ENCODE measurements at places on chromosomes 11 and 22.
A peak's percentile ranks its signal among the peaks of the same experiment; 100 is the strongest.

- H3K4me1 ChIP-seq = peaks cover 16% of the 10 kb centered on the region
- H3K36me3 ChIP-seq = no peaks in the 10 kb centered on the region
- no peaks in the 10 kb centered on the region for H3K27me3 ChIP-seq
Observed at GRCh38 chr22:16834971-16835370, 9.8 kb upstream of the XKR3 start.

DNA sequence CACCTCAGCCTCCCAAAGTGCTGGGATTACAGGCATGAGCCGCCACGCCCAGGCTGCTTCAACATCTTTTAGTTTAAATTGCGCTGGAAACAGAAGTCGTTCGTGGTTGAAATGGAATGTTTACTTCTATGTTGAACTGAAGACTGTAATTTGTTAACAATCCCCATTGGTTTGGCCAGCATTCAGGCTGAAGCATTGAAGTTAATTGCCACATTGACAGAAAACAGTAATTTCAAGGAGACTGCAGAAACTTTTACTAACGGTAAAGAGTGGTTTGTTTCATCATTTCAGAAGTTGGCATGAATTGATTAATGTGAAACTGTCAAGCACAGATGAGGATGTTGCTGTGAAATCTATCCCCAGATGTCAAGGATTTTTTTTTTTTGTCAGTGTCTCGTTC, 14.2 kb downstream of the AP5B1 start:
- no peaks in the 10 kb centered on the region for H3K27me3 ChIP-seq
- no peak for DNase-seq
- H3K4me1 ChIP-seq = no peaks in the 10 kb centered on the region
- no peak overlapping the region for H3K4me3 ChIP-seq

DNA sequence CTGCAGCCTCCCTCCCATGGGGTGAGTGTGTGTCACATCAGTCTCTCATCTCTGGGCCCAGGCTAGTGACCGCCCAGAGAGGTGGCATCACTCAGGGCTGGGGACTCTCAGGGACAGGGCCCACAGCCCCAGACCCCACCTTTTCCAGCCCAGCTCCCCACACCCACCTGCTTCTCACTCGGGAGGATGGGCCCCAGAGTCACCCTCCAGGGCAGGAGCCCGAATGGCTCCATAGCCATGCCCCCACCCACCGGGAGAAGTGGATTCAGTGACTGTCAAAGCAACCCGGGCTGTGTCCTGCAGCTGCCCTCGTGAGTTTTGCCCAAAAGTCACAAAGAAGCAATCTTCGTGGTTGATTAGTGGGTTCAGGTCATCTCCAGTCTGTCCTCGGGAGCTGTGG, 26.0 kb downstream of the PARVG start:
- no peak for DNase-seq
- H3K27me3 ChIP-seq = peaks cover 7% of the 10 kb centered on the region
- no peak overlapping the region for H3K27ac ChIP-seq
- no peak overlapping the region for H3K4me3 ChIP-seq

DNA sequence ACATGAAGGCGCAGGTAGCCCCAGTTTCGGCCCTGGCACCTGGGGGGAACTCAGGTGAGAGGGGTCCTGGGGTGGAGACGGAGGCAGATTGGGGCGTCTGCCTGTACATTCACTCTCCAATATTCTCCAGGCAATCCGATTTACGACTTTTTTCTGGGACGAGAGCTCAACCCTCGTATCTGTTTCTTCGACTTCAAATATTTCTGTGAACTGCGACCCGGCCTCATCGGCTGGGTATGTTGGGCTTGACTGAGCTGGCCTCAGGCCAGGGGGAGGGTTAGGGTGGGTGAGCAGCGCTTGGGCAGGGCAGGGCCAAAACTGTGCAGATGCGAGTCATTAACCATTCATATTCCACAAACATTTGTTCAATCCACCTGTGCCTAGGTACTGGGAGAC, 1.7 kb downstream of the TM7SF2 start:
- no peaks in the 10 kb centered on the region for H3K27me3 ChIP-seq
- H3K4me3 ChIP-seq = peak overlapping the region; percentile 39
- H3K4me1 ChIP-seq = peaks cover 10% of the 10 kb centered on the region
- peaks cover 15% of the 10 kb centered on the region for H3K36me3 ChIP-seq
- DNase-seq = no peak

GRCh38 chr11:19467904-19468303, 227.2 kb upstream of the E2F8 start:
- no peaks in the 10 kb centered on the region for H3K4me1 ChIP-seq
- H3K27me3 ChIP-seq = no peaks in the 10 kb centered on the region
- H3K4me3 ChIP-seq = no peak overlapping the region
- H3K27ac ChIP-seq = no peak overlapping the region
- DNase-seq = no peak

DNA sequence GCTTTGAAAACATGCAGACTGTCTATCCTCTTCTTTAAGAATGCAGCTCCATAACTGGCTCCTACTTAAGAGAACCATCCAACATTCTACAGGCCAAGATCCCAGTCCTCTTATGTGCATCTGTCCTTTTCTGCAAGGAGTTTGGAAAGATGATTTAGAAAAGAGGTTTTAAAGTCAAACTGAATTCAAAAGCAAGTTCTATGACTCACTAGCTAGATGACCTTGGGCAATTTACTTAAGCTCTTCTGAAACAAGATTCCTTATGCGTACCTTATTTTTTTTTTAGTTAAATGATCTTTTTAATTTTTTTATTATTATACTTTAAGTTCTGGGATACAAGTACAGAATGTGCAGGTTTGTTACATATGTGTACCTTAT, 29.2 kb downstream of the GUCY1A2 start:
- H3K4me3 ChIP-seq = no peak overlapping the region
- no peaks in the 10 kb centered on the region for H3K36me3 ChIP-seq
- no peak for DNase-seq
- no peaks in the 10 kb centered on the region for H3K27me3 ChIP-seq
- H3K4me1 ChIP-seq = peaks cover 19% of the 10 kb centered on the region
- peak overlapping the region; percentile 83 for H3K27ac ChIP-seq

DNA sequence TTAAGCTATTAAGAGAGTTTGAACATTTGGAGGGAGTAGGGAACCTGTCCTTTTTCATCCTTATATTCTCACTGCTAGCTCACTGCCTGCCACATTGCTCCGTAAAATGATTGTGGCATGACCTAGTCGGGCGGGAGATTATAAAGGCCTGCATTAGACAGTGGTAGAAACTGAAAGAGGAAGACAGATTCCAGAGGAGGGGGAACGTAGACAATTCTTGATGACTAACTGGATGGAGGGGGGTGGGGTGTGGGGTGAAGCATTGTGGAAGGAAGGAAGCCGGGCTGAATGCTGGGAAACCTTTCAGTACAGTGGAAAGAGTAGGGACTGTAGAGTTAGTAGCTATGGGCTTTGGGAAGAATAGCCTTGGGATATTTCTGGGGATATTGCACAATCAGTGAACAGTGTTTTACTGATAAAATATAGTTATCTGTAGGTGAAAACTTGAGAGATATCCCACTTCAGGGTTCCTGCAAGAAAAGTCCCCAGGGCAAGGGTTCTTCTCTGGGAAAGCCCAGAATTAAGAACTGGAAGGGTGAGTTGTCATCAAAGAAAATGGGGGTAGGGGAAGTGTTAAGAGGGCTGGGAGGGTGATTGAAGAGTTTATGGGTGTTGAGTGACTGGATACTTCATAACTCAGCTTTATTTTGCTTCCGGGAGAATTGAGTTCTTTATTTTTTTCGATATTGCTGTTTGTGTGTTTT, 2.1 kb downstream of the MED15 start:
- no peaks in the 10 kb centered on the region for H3K27me3 ChIP-seq
- H3K27ac ChIP-seq = peak overlapping the region; percentile 98
- peaks cover 32% of the 10 kb centered on the region for H3K36me3 ChIP-seq
- peak; percentile 88 for DNase-seq
- H3K4me1 ChIP-seq = peaks cover 24% of the 10 kb centered on the region

- peak; percentile 55 for DNase-seq
- H3K36me3 ChIP-seq = no peaks in the 10 kb centered on the region
- no peaks in the 10 kb centered on the region for H3K4me1 ChIP-seq
- H3K4me3 ChIP-seq = no peak overlapping the region
- no peak overlapping the region for H3K27ac ChIP-seq
Observed at GRCh38 chr22:24440718-24441405, 13.5 kb downstream of the ADORA2A start.

- peaks cover 36% of the 10 kb centered on the region for H3K36me3 ChIP-seq
- H3K4me3 ChIP-seq = peak overlapping the region; percentile 28
- peak overlapping the region; percentile 9 for H3K27ac ChIP-seq
- H3K4me1 ChIP-seq = no peaks in the 10 kb centered on the region
- peaks cover 32% of the 10 kb centered on the region for H3K27me3 ChIP-seq
- no peak for DNase-seq
Observed at GRCh38 chr11:72239313-72239848, 4.6 kb downstream of the PHOX2A start.

DNA sequence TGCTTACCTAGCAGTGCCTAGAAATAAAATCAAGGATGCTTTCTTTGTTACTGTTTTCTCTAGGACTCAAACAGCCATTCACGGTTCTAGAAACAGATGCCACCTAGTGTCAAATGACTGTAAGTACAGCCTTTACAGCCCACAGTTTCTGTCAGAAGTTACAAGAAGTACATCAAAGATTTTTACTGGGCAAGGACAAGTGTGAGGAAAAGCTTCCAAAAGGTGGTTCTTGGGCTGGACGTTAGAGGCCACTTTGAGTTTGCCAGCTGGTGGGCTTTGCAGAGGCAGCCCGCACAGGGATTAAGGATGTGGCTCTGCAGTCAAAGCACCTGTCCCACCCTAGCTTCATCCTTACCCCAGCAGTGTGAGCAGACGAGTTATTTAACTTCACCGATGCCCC, 6.9 kb downstream of the KMT5B start:
- no peaks in the 10 kb centered on the region for H3K36me3 ChIP-seq
- H3K4me1 ChIP-seq = peaks cover 3% of the 10 kb centered on the region
- no peaks in the 10 kb centered on the region for H3K27me3 ChIP-seq
- H3K27ac ChIP-seq = no peak overlapping the region

GRCh38 chr11:79507706-79508105, 66.9 kb upstream of the TENM4 start:
- peaks cover 5% of the 10 kb centered on the region for H3K4me1 ChIP-seq
- DNase-seq = no peak
- H3K27ac ChIP-seq = no peak overlapping the region
- no peak overlapping the region for H3K4me3 ChIP-seq

DNA sequence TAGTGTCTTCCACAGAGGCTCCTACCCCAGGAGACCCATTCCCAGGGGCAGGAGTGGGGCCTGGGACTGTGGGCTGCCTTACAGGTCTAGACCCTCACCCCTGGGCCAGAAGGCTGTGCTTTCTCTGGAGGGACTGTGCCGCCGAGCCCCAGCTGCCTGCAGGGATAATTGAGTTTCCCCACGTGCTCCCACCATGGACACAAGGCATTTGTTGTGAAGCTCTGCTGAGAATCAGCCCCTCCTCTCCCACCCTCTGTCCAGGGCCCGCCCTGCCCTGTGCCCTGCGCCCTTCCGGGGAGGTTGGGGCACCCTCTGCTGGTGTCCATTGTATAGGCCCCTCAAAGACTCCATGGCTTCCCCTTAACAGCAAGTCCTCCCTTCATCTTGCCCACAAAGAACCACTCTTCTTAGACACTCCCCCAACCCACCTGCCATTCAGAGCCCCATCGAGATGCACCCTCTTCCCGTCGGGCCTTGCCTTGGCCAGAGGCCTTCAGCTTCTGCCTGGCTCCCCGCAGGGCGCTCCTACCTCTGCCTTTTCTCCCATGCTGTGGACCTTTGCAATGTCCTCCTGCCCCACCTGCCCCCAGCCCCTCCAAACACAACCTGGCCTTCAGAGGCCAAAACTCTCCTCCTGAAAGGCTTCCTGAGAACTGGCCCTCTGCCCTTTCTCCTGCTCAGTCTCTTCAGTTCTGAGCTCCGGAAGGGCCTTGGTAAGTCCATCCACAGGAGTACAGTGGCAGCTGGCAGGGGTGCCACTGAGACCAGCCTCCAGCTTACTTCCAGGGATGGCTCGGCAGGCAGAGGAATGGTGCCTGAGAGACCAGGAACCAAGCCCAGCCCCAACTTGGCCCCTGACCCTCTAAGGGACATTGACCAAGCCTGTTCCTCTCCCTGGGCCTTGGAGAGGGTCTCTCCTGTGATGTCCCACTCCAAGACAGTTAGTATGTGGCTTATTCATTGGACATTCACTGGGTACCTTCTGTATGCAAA, 22.4 kb downstream of the DUSP8 start:
- DNase-seq = no peak
- peaks cover 4% of the 10 kb centered on the region for H3K4me1 ChIP-seq
- no peak overlapping the region for H3K27ac ChIP-seq
- no peak overlapping the region for H3K4me3 ChIP-seq
- H3K36me3 ChIP-seq = no peaks in the 10 kb centered on the region

DNA sequence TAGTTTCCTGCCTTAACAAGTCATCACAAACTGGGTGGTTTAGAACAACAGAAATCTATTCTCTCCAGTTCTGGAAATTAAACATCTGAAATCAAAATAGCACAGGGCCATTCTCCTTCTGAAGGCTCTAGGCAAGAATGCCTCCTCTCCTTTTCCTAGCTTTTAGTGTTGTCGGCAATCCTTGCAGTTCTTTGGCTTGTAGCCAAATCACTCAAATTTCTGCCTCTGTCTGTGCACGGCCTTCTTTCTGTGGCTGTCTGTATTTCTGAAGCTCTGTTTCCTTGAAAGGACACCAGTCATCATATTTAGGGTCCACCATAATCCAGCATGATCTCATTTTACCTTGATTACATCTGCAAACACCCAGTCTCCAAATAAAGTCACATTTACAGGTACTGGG, 795.5 kb downstream of the METTL15 start:
- peaks cover 3% of the 10 kb centered on the region for H3K4me1 ChIP-seq
- H3K4me3 ChIP-seq = no peak overlapping the region
- H3K27me3 ChIP-seq = no peaks in the 10 kb centered on the region
- H3K36me3 ChIP-seq = no peaks in the 10 kb centered on the region
- no peak for DNase-seq

- H3K27ac ChIP-seq = no peak overlapping the region
- H3K27me3 ChIP-seq = no peaks in the 10 kb centered on the region
- DNase-seq = no peak
- H3K36me3 ChIP-seq = no peaks in the 10 kb centered on the region
- H3K4me3 ChIP-seq = no peak overlapping the region
Observed at GRCh38 chr11:87803748-87804147, 371.5 kb downstream of the RAB38 start.

- no peaks in the 10 kb centered on the region for H3K27me3 ChIP-seq
- H3K4me1 ChIP-seq = no peaks in the 10 kb centered on the region
- H3K36me3 ChIP-seq = peaks cover under 1% of the 10 kb centered on the region
- no peak for DNase-seq
Observed at GRCh38 chr22:37484480-37485394, 1.4 kb downstream of the MFNG start.

- no peaks in the 10 kb centered on the region for H3K36me3 ChIP-seq
- H3K4me3 ChIP-seq = no peak overlapping the region
- no peak overlapping the region for H3K27ac ChIP-seq
- H3K4me1 ChIP-seq = no peaks in the 10 kb centered on the region
- DNase-seq = no peak
Observed at GRCh38 chr11:107780775-107781174, 68.9 kb upstream of the SLN start.

All from RWPE2 (cell line).